Cardiac septum (tissue), 1 donor: ENCODE measurements at places on chromosomes 2 and 18. TPM values are rescaled to one million over a fixed set of nuclear protein-coding genes. Genes with fewer than 3 reads are reported as not detected.

DNA sequence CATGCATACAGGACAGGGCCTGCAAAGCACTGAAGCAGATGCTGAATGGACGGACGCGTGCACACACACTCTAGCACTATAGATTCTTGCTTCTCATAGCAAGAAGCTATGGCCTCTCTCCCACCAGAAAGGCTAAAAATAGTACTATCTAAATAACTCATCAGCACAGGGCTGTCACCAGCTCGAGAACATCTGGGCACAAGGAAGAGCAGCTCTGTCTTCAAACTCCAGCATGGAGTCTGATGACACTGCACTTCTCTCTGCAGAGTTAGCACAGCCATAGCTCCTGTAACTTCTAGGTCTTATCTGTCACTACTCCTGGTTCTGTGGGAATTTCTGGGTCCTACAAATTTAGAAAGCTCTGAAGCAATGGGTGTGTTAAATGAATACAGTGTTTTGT lies 123.5 kb downstream of the MYO5B start:
- no peak for DNase-seq

DNA sequence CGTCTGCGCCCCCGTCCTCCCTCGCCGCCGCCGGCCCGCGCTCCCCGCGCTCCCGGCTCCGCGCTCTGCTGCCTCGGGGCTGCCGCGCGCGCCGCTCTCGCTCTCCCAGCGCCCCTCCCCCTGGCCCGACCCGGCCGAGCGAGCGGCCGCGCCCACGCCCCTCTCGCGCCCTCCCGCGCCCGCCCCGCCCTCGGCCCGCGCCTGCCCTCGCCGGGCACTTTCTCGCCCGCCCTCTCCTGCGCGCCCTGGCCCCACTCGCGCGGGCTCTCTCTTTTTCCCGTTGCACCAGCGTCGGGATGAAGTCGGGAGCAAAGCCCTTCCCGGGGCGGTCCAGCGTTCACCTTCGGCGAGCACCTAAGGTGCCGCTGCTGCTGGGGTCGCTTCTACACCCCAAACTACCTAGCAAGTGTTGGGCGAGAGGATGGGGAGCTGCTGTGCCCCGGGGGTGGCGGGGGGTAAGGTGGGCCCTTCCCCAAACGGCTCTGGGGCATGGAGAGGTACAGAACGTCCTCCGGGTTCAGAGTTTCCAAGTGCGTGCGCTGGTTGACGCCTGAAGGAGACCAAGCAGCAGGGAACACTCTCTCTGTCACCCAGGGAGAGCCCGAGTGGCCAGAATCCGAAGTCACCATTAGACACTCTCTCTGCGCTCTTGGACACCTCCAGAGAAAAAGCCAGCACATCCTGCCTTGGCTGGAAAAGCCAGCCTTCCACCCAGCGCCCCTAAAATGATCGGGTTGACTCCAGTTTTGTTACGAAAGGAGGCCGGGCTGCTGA lies at the start of gene COLEC12:
COLEC12 (minus strand) TSS at position 70 of the 774 bp plus-strand sequence. CDS start 187 bp downstream, outside the sequence.
- no peak for DNase-seq

DNA sequence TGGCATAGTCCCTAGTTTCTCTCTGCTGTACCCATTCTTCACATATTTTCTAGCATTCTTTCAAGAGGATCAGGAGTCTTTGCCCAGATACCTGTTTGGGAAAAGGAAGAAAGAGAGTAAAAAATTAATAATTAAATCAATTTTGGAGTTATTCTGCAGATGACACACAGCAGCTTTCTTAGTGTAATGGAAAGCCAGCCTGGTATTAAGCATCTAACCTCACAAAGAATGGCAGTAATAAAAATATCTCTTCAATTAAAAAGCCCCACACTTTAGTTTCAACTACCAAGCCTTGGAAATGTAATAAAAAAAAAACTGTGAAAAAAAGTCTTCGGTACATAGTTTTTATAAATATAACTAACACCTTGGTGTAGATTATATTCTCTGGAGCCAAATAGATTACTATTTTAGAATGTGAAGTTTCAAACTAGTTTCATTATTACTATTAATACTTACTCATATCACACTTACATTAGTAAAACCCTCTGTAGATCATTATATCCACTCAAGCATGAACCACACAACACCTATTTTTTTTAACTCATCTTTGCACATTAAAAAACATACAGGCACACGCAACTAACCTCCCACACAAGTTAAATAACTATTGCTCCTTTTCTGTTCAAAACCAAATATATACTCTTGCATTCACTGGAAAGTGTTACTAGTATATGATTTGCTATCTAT lies 90.9 kb downstream of the GPD2 start:
- no peak for DNase-seq

- DNase-seq: no peak
Measured at GRCh38 chr2:178191511-178191910, 2.8 kb upstream of the OSBPL6 start.

The RNF152 gene
- 10.2 TPM for total RNA-seq

The ST6GAL2 gene
- total RNA-seq: 0.38 TPM

The CCT4 gene
- total RNA-seq: 91.8 TPM

The HOXD3 gene
- total RNA-seq: 1.0 TPM

The CEP192 gene
- 28.5 TPM for total RNA-seq

- no peak for DNase-seq
Measured at GRCh38 chr2:190682168-190682567, 33.3 kb downstream of the NAB1 start.

- peak; percentile 72 for DNase-seq
Measured at GRCh38 chr2:217919781-217920351, 82.9 kb downstream of the TNS1 start.

The ZBTB14 gene
- total RNA-seq: 8.1 TPM

The CROCC2 gene
- not detected for total RNA-seq

DNA sequence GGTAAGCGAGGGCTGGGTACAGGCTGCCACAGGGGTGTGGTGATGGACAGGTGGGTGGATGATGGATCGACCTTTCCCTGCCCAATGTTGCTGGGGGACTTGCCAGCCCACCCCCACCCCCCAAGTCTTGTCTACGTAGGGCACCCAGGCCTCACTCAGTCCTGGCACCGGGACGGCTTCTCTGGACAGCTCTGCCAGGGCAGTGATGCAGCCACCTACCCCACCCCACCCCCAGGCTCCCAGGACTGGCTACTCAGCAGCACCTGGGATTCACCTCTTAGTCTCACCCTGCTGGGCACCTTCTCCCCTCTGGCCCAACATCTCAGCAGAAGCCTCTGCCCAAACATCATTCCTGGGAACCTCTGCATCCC lies 55.7 kb downstream of the ANKMY1 start:
- DNase-seq: no peak
